Germinal center (tissue), 1 donor: ENCODE measurements at places on chromosomes 13 and 19.

- DNase-seq, result no peak
Measured at GRCh38 chr13:47110833-47111240, 214.0 kb upstream of the HTR2A start.

DNA sequence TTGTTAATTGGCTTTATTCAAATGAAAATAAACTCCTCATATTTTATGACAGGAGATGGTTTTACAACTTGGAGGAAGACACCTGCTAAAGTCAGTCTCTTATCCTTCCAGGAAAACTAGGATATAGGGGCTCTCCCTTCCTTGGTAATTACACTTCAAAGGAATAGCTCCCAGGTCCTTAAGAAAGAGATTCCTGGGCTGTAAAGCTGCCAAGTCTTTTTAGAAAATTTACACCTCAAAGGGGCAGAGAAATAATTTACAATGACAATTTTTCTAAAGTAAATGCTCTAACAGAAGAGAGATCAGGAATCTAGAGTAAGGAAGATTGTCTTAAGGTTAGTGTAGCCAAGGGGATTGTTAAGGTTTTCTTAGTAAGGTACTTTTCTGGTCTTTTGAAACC lies 1359.0 kb downstream of the OLFM4 start:
- DNase-seq, result no peak

GRCh38 chr13:49643035-49643646 lies 14.8 kb downstream of the ARL11 start:
- DNase-seq, result peak; percentile 27

- DNase-seq, result no peak
Measured at GRCh38 chr13:34172048-34172447, 354.1 kb downstream of the RFC3 start.

GRCh38 chr13:110789871-110790270 lies 76.4 kb downstream of the ING1 start:
- DNase-seq, result no peak

- no peak for DNase-seq
Measured at GRCh38 chr13:42239644-42240043, 32.3 kb upstream of the AKAP11 start.

GRCh38 chr19:16039545-16039944 lies 36.8 kb upstream of the TPM4 start:
- no peak for DNase-seq

- DNase-seq, result no peak
Measured at GRCh38 chr19:23401086-23401610, 5.9 kb upstream of the ZNF91 start.

GRCh38 chr19:37907735-37908455 lies 887 bp downstream of the SIPA1L3 start:
- DNase-seq, result no peak

- no peak for DNase-seq
Measured at GRCh38 chr19:52188822-52189734, 774 bp upstream of the PPP2R1A start.

DNA sequence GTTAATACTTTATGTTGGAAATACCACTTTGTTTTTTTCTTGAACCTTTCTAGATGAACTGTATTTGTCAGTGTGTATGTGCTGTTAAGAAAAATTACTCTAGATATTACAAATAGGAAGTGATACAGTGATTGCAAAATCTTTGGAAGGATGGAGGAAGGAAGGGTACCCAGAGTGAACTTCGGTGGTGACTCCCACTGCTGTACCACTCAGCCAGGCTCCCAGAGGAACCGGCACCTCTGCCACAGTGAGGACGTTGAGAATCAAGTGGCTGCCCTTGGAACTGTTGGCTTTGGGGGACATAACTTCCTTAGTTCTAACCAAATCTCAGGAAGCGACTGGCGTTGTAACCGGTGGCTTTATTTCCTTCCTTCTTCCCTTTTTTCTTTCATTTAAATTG lies 184.7 kb downstream of the PCCA start:
- DNase-seq, result no peak

DNA sequence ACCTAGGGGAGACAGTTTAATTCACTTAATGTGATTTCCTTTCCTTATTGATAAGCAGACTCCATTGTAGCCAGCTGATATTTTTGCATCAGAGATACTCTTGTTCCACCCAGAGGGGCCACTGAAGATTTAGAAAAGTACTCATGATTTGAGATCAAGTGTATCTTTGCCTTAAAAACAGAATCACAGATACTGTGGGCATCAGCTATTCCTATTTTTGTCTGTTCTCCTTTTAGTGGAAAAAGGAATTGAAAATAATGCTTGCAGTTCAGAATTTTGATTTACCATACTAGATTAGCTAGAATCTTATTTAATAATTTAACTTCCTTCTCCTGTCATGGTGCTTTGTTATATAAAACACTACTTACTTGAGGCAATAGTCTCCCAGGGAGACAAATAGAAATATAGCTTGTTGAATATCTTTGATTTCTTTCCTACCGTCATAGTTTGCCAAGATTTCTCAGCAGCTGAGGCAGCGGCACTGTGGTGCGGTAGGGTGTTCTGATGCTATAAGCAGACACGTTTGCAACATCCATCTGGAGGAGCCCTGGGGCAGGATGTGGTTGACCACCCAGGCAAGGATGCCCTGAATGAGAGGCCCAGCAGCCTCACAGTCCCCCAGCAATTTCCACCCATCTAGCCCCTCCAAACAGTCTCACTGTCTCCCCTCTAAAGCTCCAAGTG lies 47.0 kb upstream of the RAP2A start:
- no peak for DNase-seq

- DNase-seq, result no peak
Measured at GRCh38 chr13:98717256-98717655, 35.2 kb downstream of the SLC15A1 start.

GRCh38 chr13:110964229-110965037 lies 49.6 kb upstream of the ANKRD10 start:
- no peak for DNase-seq

- DNase-seq, result no peak
Measured at GRCh38 chr13:43694146-43694664, 92.6 kb downstream of the ENOX1 start.

DNA sequence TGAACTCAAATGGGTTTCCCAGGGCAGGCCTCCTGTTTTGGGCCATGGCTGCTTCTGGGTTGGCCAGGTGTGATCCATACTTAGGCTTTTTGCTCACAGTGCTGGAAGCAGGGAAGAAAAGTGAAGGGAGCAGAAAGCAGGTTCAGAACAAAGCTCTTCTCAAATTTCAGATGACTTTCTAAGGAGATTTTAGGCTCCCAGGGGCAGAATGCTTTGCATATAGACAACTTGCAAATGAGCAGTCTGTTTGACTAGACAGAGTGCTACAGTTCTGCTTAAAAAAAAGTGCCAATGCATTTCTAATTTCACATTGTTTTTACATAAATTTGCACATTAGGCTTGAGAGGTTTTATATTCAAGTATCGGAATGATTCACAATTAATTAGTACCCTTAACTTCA lies 2.6 kb upstream of the SLC10A2 start:
- peak; percentile 10 for DNase-seq

- no peak for DNase-seq
Measured at GRCh38 chr19:34818270-34818669, 45.3 kb upstream of the ZNF599 start.

GRCh38 chr13:33369073-33369472 lies 83.5 kb upstream of the STARD13 start:
- no peak for DNase-seq

GRCh38 chr19:3381701-3382372 lies 15.5 kb downstream of the NFIC start:
- no peak for DNase-seq

GRCh38 chr19:32497391-32497790 lies 83.6 kb upstream of the PDCD5 start:
- DNase-seq, result no peak

DNA sequence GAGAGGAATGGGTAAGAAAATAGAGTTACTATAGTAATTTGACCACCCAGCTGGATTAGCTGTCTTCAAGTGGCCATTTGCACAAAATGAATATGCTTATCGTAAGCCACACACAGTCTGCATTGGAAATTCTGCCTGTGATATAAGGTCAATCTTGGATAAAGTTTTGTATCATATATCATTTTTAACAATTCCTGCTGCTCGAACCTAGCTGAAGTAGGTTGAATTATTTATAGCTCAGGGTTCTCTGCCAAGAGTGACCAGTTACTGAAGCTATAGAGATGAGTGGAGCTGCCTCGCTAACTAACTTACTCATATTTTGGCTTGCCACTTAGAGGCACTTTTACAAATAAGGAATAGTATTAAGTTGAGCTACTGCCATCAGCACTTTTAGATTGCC lies 220.9 kb downstream of the RGCC start:
- no peak for DNase-seq

DNA sequence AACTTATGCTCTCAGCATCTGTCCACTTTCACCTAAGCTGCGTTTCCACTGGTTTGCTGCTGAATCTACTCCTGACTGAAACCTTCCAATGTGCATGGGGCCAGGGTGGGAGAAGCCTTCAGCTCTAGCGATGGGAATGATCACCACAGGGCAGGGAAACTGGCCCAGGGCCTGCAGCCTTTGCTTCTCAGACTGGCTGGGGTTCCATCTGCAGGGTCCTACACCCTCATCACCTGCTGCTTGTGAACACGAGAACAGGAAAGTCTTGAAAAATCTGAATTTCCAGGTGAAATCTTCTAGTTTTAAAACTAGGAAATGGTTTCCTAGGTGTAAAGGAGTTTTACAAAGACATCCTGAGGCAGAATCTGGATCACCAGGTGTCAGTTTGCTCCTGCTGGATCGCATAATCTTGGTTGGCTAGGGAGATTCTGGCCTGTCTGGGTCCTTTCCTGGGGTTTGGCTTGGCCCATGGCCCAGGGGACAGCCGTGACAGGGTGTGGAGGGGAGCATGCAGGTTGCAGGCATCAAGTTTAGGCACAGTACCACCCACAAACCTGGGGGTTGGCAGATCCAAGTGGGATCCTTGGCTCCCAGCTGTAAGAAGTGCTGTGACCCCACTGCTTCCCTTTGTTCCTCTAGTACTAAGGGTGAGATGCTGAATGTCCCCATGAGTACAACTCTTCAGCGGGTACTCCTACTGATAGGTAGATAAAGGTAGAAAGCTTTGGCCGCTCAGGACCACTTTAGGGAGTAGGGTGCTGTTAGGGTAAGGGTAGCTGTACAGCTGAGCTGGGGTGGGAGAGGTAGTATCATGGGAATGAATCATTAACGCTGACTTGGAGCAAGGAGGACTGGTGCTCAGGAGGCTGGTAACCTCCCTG lies 1.8 kb upstream of the UBE2M start:
- DNase-seq, result no peak

DNA sequence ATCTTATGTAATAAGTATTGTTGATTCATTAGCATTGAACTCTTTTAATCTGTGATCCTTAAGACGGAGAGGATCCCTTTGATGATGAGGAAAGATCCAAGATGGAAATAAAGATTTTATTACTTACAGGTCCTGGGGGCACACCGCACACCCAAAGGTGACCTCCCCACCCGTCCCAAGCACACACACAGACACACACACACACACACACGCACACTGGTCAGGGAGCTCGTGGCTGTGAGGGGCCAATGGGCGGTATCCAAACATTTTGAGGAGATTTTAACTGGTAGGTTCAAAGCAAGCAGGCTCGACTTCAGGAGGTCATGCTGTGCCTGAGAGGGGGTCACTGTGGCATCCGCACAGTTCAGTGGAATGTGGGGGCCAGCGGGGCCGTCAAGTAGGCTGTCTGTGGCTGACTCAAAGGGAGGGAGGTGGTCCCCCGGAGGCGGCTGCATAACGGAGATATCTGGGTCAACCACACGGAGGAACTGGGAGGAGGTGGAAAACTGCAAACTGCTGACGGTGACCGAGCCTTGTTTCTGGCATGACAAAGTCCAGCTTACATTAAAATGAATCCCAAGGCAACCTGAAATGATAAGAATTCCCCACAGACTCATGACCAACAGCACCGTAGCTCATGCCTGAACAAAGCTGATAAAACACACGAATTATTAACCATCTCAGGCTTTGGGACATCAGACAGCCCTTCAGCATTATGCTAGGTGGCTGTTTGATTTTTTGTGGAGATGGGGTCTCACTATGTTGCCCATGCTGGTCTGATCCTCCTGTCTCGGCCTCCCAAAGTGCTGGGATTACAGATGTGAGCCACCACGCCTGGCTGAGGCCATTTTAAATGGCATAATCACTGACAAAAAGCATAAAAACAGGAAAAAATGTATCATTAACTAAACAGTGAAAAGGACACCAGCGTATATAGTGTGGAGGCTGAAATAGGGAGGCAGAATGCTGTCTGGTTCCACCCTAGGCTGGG lies 20.9 kb upstream of the SIGLEC11 start:
- DNase-seq, result no peak

- no peak for DNase-seq
Measured at GRCh38 chr13:42894765-42895243, 97.2 kb downstream of the EPSTI1 start.
